Activated naive CD4-positive, alpha-beta T cell treated with anti-CD3 and anti-CD28 coated beads for 36 hours (primary cell): ENCODE measurements at places on chromosomes 12 and 14. TPM values are rescaled to one million over a fixed set of nuclear protein-coding genes. Genes with fewer than 3 reads are reported as not detected.

GRCh38 chr12:50185301-50185895, 18.2 kb upstream of the CERS5 start:
- H3K4me3 ChIP-seq, result no peak overlapping the region
- H3K36me3 ChIP-seq, result peaks cover 7% of the 10 kb centered on the region
- H3K4me1 ChIP-seq, result peaks cover 29% of the 10 kb centered on the region
- H3K27me3 ChIP-seq, result no peaks in the 10 kb centered on the region
- no peak overlapping the region for H3K27ac ChIP-seq
- no peak for DNase-seq

DNA sequence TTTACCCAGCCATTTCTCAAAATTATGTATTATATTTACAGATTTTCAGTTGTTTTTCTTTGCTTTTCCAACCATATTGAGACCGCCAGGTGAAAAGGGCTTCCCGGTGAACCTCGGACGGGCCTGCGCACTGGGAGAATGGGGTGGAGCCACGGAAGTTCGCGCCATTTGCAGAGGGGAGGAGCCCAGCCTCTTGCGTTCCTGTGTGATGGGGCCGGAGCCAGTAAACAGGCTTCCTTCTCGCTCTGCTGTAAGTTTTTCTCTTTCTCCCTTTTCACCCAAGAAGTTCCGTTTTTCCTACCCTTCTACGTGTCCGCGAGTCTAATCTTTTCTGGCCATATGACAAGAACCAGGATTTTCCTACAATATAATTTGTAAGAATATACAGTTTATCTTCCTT, 1108.8 kb upstream of the SEL1L start:
- peak overlapping the region; percentile 72 for H3K4me3 ChIP-seq
- no peaks in the 10 kb centered on the region for H3K4me1 ChIP-seq
- H3K27me3 ChIP-seq, result no peaks in the 10 kb centered on the region
- peak; percentile 41 for DNase-seq

DNA sequence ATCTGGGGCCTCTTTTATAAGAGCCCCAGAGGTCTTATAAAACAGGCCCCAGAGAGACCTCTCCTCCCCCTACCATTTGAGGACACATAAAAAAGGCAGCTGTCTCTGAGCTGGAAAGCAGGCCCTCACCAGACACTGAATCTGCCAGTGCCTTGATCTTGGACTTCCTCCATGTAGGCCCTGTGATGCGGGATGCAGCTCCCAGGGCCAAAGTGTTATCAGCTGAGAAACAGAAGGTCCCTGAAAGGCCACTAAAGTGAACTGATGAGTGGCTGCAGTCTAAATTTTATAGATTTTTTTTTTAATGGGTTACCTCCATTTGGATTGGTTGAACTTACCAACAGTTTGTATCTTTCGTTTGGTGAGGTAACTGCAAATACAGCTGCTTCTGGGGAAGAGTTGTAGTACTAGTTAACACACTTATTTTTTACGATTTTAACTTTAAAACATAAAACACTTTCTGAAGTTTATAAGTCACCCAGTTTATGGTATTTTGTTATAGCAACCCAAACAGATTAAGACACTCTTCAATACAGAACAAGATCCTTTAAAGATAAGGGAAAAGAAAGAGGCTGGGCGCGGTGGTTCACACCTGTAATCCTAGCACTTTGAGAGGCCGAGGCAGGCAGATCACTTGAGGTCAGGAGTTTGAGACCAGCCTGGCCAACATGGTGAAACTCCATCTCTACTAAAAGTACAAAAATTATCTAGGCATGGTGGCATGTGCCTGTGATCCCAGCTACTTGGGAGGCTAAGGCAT, 5.6 kb upstream of the GUCY2C start:
- no peaks in the 10 kb centered on the region for H3K36me3 ChIP-seq
- H3K27ac ChIP-seq, result no peak overlapping the region
- H3K4me1 ChIP-seq, result no peaks in the 10 kb centered on the region
- H3K27me3 ChIP-seq, result no peaks in the 10 kb centered on the region

GRCh38 chr12:91278126-91278525, 95.5 kb upstream of the DCN start:
- no peak overlapping the region for H3K4me3 ChIP-seq
- no peaks in the 10 kb centered on the region for H3K36me3 ChIP-seq
- H3K4me1 ChIP-seq, result no peaks in the 10 kb centered on the region

DNA sequence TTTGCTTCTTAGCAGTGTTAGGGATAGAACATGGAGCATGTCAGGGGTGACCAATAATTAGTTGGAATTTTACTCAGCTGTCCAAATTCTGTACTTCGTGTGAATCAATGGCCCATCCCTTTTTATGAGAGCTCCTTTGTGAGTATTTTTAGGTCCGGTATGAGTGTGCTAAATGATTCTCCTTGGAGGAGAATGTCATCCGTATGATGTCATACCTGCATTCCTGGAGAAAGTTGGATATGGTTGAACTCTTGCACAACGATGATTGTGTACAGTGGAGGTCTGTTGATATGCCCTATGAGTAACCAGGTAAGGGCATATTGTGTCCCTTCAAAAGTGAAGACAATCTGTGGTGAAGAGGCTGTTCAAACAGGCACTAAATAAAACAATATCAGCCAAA, 400.8 kb downstream of the GXYLT1 start:
- H3K4me3 ChIP-seq, result no peak overlapping the region
- no peaks in the 10 kb centered on the region for H3K4me1 ChIP-seq
- peaks cover 5% of the 10 kb centered on the region for H3K27me3 ChIP-seq
- DNase-seq, result no peak
- H3K36me3 ChIP-seq, result no peaks in the 10 kb centered on the region

GRCh38 chr12:112828541-112828940, 37.0 kb downstream of the RPH3A start:
- no peak for DNase-seq
- H3K4me1 ChIP-seq, result no peaks in the 10 kb centered on the region
- peaks cover 11% of the 10 kb centered on the region for H3K27me3 ChIP-seq
- H3K4me3 ChIP-seq, result no peak overlapping the region
- no peak overlapping the region for H3K27ac ChIP-seq

Gene LRTM2
- not detected for total RNA-seq

Gene TIGAR
- 12.8 TPM for total RNA-seq
